Kidney epithelial cell (primary cell): ENCODE measurements at places on chromosomes 7 and 10.

DNA sequence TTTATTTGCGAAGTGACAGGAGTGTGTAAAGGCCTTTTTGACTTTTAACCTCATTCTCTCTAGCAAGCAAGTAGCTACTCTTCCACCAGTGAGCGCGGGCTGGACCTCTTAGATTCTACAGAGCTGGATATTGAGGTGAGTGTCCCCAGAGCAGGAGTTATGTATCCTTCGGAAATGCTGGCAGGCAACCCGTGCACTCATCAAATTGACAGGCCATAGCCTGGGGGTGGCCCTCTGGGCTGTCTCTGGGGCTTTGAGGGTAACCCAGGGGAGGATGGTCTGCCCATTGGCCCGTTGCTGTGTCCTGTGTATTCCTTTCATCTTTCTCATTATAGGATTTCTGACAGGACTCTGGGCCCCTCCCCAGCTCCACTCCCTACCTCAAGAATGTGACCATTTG, 6.1 kb upstream of the PVRIG start:
- no peak for DNase-seq

DNA sequence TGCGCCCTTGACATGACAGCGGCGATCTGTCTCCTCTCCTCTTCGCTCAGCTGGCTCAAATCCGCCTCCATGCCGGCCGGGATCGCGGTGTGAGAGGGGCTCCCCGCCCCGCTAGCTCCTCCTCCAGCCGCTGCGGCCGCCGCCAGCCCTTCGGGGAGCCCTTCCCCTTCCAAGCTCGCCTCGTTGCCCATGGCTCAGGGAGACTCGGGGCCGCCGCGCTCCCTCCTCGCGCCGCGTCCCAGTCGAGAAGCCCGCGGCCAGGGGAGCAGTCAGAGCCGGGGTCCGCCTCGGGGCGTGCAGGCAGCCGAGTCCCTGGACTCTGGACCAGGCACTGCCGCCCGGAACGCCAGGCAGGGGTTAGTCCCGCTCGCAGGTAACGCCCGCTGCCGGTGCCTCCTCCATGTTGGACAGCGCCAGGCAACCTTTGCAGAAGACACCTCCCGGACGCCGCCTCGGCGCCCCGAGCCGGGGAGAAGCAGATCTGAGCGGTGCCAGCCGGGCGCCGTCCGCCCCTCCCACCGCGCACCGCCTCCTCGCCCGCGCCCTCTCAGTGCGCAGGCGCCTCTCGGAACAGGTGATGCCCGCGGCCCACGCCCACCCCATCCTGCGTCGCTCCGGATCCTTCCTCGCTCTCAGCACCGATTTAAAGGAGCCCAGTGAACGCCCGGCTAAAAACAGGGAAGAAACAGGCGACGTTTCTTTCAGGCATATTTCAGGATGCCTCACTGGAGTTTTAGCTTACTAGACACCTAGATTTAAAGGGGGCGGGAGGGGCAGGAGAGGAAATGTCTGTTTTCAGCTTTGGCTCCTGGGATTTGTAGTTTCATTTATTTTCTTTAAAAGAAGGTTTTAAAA, at the start of gene PCLO:
PCLO (minus strand) TSS at position 483 of the 855 bp plus-strand sequence; CDS start at position 191, 292 bp downstream.
- peak; percentile 72 for DNase-seq

DNA sequence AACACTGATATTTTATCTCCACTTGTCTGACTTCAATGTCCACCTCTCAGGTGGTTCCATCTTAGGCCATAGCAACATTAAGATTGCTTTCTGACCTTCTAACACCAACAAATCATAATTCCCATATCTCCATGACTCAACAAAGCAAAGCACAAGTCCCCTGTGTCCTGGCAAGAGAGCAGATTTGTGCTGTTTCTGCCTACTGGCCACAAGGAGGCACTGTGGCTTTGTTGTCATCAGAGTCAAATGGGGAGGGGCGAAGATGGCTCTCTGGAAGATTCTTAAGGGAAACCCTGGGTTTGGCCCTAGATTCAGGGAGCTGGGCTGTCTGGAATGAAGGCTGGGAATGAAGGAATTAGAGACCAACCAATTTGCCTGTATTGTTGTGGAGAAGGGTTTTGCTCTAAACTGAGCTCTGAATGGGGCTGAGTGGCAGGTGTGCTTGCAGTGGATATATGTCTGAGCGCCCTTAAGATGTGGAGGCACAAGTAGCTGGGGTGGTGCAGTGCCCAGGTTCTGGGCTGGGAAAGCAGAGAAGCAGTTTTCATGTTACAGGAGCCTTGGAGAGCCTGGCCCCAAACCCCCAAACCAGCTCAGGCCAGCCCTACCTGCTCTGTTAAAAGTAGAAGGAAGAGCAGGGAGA, 154.8 kb upstream of the PRSS58 start:
- DNase-seq: no peak

DNA sequence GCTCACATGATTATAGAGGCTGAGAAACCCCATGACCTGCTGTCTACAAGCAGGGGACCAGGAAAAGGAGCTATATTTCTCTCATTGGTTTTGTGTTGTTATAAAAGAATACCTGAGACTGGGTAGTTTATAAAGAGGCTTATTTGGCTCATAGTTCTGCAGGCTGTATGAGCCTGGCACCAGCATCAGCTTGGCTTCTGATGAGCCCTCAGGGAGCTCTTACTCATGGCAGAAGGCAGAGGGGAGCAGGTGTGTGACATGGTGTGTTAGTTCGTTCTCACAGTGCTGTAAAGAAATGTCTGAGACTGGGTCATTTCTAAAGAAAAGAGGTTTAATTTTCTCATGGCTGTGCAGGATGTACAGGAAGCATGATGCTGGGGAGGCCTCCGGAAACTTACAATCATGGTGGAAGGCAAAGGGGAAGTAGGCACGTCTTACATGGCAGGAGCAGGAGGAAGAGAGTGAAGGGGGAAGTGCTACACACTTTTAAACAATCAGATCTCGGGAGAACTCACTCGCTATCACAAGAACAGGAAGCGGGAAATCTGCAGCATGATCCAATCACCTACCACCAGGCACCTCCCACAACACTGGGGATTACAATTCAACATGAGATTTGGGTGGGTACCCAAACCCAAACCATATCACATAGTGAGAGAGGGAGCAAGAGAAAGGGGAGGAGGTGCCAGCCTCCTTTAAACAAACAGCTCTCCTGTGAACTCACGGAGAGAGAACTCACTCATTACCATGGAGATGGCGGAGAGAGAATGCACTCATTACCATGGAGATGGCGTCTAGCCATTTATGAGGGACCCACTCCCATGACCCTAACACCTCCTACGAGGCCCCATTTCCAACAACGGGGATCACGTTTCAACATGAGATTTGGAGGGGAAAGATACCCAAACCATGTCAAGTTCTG, 133.4 kb downstream of the JCAD start:
- DNase-seq: no peak

- DNase-seq: no peak
These were observed 12.8 kb downstream of the SH3PXD2A start for GRCh38 chr10:103842605-103843004.

DNA sequence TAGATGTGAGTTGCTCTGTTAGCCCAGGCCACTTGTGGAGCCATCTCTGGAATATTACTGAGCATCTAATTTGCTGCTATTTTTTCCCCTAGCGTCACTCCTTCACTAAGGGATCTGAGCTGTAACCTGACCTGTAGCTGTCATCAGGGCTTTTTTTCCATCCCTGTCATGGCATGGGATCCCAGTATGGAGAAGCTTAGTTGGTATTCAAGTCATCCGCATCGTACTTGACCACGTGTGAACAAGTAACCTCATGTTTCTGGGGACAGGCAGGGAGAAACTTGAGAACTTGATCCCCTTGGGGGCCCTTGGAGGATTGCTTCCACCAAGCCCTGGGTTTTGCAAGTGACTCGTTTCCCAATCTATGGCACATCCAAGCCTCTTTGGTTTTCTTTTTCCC, 474.4 kb upstream of the GALNT17 start:
- no peak for DNase-seq

DNA sequence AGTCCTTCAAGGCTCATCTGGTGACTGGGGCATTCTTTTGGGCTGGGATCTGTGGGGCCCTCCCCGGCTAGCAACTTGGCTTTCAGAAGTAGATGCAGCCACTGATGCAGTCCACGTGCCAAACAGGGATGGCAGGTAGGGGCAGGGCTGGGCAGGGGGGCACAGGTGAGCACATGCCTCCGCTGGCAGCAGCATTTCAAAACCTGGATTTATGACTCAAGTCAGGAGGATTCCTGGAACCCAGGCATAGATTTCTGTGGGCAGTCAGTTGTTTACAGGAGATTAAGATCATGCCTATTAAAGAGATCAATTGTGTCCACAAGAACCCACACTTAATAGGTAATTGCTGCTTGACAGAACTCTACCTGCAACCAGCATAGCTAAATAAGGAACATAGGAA, 839 bp upstream of the HABP2 start:
- DNase-seq: no peak

DNA sequence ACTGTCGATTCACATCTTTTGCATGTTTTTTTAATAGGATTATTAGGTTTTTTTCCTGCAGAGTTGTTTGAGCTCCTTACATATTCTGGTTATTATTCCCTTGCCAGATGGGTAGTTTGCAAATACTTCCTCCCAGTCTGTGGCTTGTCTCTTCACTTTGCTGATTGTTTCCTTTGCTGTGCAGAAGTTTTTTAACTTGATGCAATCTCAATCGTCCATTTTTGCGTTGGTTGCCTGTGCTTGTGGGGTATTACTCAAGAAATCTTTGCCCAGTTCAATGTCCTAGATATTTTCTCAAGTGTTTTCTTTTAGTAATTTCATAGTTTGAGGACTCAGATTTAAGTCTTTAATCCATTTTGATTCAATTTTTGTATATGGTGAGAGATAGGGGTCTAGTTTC, 95.4 kb downstream of the TBXAS1 start:
- DNase-seq: no peak

- no peak for DNase-seq
These were observed 32.6 kb downstream of the PRLHR start for GRCh38 chr10:118562851-118563250.

GRCh38 chr7:18202315-18203045, 174.8 kb upstream of the PRPS1L1 start:
- no peak for DNase-seq

GRCh38 chr10:104779701-104780100, 138.6 kb downstream of the SORCS3 start:
- DNase-seq: no peak

GRCh38 chr7:70544016-70544415, 587.9 kb upstream of the GALNT17 start:
- DNase-seq: no peak

DNA sequence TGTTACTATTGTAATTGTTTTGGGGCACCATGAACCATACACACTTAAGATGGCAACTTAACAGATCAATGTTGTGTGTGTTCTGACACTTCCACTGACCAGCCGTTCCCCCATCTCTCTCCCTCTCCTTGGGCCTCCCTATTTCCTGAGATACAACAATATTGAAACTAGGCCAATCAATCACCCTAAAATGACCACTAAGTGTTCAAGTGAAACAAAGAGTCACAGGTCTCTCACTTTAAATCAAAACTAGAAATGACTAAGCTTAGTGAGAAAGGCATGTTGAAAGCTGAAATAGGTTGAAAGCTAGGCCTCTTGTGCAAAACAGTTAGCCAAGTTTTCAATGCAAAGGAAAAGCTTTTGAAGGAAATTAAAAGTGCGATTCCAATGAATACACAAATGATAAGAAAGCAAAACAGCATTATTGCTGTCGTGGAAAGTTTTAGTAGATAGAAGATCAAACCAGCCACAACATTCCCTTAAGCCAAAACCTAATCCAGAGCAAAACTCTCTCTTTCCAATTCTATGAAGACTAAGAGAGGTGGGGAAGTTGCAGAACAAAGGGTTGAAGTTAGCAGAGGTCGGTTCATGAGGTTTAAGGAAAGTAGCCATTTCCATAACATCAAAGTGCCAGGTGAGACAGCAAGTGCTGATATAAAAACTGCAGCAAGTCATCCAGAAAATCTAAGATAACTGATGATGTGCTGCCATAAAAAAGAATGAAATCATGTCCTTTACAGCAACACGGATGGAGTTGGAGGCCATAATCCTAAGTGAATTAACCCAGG, 90.6 kb downstream of the MTPN start:
- no peak for DNase-seq

DNA sequence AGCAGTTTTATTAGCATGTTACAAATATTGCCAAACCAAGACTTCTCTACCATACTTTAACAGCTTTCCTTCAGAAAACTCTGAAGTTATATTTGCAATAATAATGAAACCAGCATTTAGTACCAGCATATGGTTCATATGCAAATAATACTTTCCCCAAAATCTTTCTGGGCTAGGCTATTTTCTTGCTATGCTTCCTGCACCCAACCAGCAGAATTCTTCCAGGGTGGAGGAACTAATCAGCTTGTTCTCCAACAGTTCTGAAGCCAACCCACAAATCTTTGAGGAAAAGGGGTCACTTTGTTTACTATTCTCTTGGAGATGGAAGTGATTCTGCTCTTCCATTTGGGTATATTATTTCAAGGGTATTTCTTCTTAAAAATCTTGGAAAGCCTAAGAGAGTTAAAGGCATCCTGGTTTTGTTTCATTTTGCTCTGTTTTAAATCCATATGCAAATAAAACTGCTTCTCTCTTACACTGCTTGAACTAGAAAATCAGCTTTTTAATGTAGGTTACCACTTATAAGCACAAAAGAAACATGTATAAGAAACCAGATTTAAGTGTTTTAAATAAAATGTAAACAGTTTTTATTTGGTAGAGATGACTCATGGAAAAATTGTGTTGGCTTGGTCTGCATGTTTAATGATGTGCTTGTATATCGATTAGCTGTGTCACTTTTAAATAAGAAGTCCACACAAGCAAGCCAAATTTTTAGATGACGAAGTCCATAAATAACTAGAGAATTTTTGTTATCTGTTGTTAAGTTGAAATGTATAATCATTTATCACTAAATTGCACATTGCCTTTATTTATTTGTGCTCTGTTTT, 103.7 kb downstream of the HECTD2 start:
- no peak for DNase-seq

DNA sequence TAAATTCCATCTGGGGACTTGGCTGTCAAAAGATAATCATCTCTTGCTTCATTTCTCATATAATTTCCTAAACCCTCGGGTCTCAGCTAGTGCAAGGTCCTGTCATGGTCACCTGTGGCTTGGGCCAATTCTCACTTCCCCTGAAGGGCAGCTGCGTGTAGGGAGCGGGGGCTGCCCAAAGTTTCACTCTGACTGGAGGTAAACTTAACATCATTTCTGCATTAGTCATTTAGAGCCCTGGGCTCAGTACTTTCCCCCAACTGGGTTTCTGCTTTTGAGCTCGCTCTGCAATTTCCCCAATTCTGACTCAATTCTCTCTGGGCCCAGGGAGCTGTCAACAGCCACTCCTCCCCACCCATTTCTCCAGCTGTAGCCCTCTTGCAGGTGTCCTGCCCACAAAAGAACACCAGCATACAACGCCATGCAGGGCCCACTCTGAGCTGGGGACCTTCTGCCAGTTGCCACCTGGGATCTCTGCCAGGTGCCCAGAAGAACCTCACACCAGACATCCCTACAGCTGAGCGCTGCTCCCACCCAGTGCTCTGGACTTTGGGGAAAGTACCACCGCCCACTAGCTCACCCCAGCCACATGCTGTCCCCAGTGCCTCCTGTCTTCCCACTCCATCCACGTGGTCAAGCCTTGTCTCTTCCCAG, 37.9 kb downstream of the VOPP1 start:
- DNase-seq: no peak
